Heart left ventricle (tissue), 16 donors: ENCODE measurements at places on chromosomes 3 and 15.

- DNase-seq: peak; percentile 85
Observed at GRCh38 chr15:25670025-25670554, 193.0 kb downstream of the ATP10A start.

GRCh38 chr3:58666683-58667082 is at the start of gene FAM3D:
Gene FAM3D, minus strand, starts transcription at chr3:58666774. Its CDS starts 11,211 bp downstream, at chr3:58655563.
- DNase-seq: no peak

- DNase-seq: no peak
Observed at GRCh38 chr3:149596134-149596770, 61.6 kb downstream of the WWTR1 start.

- DNase-seq: no peak
Observed at GRCh38 chr3:101513419-101513986, 491 bp upstream of the SENP7 start.

DNA sequence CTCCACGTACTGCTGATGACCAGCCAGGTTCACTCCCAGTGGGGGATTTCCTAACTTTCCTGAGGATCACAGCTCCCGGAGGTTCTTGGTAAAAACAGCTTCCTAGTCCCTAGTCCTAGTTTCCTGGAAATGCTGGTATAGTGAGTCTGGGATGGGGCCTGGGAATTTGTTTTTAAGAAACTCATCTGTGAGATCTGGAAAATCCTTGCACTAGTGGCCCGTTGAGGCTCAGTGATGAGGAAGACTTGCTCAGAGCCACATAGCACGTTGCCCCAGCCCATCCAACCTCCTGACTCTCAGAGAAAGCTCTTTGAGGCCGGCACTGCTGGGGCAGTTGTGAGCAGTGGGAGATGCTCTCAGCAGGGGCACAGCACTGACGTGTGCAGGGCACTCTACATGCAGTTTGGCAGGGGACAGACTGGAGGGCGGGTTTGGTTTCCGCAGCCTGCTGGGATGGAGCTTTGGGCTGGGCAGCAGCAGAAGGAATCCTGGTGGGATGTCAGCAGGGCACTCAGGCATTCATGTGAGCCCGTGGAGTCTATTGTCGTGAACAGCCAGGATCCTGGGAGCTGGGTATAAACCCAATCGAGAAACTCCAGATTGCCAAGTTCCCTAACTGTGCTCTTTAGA is 31.6 kb downstream of the SAXO2 start:
- DNase-seq: no peak

DNA sequence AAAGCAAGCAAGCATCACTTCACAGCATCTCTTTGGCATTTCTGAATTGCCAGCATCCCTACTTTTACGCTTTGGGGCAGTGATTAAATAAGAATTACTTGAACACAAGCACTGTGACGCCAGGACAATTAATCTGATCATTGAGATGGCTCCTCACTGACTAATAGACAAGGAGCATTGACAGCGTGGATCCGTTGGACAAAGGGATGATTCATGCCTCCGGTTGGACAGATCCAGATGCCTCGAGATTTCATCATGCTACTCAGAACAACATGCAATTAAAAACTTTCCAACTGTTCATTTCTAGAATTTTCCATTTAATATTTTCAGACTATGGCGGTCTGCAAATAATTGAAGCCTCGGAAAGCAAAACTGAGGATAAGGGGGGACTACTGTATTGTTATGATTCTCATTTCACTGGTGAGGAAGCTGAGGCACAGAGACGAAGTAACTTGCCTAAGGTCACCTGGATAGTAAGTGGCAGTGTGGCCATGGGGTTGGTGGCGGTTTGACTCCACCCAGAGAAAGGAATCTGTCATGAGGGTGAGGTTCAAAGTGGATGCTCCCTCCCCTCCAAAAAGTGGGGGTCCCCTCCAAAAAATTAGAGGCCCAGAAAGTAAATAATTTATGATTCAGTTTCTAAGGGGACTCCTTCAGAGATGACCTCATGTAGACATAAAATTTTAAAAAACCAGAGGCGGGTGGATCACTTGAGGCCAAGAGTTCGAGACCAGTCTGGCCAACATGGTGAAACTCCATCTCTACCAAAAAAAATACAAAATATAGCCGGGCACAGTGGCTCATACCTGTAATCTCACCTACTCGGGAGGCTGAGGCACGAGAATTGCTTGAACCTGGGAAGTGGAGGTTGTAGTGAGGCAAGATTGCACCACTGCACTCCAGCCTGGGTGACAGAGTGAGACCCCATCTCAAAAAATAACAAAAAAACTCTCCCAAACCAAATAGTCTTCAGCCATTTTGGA is 12.3 kb upstream of the PGPEP1L start:
- no peak for DNase-seq

DNA sequence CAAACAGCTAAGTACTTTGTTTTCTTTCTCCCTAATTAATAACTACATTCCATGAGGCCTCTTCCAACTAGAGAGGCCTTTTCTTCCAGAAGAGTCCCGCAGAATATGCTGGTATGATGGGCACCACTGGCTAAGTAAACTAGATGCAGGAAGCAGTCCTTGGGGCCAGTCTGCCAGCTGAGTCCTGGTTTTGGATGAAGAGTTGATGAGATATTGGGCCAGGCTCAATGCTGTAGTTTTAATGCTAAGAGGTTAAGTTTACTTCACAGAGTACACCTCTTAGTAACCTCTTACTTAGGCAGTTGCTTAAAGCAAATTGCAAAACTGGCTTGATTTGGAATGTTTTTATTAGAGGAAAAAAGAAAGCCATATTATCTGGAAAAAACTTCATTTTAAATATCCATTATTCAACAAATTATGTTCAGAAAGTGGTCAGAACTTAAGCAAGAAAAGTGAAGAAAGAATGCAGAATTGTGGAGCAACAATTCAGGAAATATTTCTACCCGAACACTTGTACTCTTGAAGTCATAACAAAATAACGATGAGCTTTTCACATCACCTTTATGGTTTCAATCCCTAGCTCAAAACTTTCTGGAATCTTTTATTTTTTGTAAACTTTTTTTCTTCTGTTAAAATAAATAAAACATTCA is 178.4 kb upstream of the CDIN1 start:
- no peak for DNase-seq

DNA sequence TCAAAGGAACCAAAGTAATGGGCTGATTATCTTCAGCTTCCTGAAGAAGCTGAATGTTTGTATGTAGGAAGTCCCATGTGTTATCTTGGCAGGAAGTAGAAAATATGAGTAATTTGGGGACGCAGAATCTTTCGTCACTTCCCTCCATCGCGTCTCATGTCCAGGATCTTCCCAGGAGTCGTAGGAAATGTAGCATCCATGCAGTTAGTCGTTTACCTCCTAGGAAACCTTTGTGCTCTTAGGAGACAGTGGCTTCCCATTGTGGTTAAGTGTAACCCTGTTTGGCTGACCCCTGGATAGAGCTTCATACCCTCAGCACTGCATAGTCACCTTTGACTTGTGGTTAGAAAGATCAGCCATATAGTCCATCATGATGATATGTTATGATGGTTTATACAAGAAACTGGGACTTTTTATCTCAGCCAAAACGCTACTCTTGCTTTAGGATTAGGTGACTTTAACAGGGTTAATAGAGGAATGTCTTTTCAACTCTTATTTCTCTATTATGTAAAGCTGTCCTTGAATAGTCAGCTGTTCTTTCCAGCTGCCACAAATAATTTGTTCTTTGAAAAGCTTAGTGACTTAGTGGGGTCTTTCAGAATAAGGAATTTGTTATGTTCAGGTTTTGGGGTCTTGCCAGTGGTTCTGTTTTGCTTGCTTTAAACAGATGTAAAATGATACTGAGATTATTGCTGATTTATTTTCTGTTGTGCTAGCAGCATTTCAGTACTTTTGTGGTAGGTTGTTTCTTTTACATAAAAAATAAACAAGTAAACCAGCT is 92.2 kb downstream of the KLHL25 start:
- no peak for DNase-seq

DNA sequence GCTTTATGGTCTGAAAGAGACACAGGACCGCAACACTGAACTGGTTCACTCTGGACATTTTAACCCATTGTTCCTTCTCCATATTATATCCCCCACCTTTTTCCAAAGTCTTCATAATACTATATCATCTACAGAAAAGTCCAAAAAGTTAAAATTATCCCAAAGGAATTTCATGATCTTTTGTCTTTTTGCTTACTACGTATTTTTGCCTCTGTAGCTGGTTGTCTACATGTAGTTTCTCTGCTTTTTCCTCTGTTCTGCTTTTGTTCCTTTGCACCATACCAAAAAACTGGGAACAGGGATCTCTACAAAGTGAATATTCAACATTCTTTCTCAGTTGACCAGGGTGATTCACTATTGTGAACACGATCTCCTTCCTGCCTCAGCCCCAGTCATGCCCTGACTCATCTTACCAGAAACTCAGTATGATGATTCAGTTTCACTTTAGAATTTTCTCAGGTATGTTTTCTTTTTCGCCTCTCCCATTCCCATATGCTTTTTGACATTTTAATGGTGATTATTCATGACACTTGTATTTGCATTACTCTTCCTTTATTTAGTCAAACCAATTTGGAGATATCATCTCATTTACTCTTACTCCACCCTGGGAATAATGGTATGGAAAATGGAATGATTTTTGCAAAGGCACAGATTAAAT is 14.5 kb downstream of the EMC4 start:
- no peak for DNase-seq

DNA sequence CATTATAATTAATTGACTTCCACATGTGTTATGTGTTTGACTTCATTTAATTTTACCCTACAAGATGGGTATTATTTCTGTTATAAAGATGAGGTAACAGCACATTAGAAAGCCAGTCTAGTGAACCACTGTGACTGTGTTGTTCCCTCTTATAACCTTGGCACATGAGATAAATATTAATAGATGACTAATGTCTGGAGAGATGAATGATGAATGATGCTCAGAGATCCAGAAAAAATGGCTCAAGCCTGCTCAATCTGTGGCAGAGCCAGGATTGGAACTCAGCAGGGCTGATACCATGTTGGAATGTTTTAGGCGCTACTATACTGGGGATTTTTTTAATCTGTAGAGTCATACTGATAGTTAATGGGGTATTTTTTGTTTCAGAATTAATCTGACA is 118.8 kb upstream of the PTX3 start:
- no peak for DNase-seq

DNA sequence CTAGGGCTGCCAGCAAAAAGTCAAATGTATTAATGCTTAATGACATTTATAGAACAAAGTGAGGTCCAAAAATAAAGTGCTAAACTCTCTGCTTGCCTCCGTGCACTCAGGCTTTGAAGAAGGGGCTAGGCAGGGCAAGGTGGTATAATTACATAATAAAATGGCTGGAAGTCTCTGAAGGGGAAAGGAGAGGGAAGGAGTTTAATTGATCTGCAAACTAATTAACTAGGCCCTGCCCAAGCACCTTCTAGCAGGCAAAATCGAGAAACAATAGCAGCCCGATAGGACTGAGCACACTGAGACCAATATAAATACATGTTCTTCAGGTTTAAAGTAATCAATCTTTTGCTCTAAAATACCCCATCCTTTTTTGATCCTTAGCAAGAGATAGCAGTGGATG is 13.0 kb downstream of the DIS3L start:
- DNase-seq: no peak

DNA sequence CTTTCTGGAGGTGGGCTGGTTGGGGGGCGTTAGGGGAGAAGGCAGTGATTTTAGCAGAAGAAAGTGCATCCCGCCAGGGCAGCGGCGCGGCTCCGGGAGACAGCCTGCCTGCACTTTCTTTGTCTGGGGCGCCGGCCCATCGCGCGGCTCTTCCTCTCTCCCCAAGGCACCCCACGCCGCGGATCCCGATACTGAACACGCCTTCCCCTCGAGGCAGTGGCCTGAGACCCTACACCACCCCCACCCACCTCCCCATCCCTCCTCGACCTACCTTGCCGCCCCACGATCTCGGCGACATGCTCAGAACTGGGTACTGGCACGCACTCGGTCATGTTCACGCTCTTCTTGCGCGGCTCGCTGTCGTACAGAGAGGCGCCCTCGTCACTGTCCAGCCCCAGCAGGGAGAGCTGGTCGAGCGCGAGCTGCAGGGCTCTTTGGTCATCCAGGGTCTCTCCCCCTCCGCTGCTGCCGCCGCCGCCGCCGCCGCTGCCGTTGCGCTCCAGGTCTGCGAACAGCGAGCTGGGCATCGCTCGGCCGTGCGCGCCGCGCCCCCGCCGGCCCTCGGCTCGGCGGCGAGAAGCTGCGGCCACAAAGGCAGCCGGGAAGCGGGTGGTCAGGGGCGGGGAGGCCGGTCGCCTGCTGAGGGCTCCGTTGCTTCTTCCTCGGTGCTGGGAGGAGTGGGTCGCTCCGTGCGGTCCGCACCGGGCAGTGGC is 483 bp downstream of the MEX3B start:
- DNase-seq: peak; percentile 37

- no peak for DNase-seq
Observed at GRCh38 chr3:16319723-16320122, 54.7 kb downstream of the OXNAD1 start.

GRCh38 chr3:52777959-52778805 is 783 bp downstream of the ITIH1 start:
- no peak for DNase-seq

DNA sequence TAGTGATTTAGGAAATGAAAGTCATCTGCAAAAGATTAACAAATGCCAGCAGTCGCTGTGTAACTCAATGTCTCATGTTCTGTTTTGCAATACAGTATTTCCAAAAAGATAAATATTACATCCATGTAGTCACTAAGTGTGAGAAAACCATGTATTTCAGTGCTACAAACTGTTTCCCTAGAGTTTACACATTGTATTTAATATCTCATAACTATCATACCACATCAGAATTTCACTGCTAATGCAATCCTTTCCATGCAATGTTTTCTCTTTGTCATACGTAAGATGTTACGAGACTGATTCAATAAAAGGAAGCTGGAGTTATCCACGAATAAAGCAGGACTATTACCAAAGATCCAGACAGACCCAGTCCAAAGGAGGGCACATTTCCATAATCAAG is 269.4 kb downstream of the GBE1 start:
- DNase-seq: no peak

GRCh38 chr15:94162939-94163338 is 68.4 kb upstream of the MCTP2 start:
- no peak for DNase-seq

DNA sequence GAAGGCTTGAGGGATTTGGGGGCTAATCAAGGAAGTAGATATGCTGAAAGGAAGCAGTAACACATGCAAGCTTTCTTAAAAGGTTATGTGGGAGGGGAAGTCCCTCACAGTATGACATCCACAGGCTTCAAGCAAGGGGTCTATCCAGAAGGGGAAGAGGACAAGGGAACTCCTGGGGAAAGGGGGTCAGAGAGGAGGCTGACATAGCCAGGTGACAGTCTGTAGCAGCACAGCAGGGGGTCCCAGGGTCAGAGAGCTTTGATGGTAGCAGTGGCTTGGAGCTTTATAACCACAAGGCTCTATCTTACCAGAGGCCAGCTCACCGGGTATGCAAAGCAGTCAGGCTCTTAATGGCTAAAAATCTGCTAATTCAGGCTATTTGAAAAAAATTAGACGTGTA is 150.6 kb upstream of the NSMCE3 start:
- no peak for DNase-seq
